Stimulated activated CD8-positive, alpha-beta memory T cell treated with anti-CD3 and anti-CD28 coated beads, Interleukin-7, amount 100 ng/mL, for 1 hour (primary cell): ENCODE measurements at places on chromosomes 7 and 10.

DNA sequence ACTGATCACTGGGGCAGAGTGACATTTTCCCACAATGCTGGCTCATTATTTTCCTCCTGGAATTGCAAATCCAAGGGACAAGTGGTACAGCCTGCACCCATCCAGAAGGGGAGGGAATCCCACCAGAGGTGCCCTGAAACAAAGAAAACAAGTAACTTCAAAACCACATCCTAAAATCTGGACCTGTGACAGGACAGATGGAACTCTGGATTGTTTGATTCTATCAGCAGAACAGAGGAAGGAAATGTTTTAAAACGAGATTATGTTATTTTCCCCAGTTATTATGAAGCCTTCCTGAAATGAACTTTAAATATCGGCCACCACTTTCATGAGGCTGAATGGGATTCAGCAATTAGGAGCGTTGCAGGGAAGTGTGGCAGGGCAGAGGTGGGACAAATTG, 62.2 kb upstream of the ECHDC3 start:
- no peak for DNase-seq

DNA sequence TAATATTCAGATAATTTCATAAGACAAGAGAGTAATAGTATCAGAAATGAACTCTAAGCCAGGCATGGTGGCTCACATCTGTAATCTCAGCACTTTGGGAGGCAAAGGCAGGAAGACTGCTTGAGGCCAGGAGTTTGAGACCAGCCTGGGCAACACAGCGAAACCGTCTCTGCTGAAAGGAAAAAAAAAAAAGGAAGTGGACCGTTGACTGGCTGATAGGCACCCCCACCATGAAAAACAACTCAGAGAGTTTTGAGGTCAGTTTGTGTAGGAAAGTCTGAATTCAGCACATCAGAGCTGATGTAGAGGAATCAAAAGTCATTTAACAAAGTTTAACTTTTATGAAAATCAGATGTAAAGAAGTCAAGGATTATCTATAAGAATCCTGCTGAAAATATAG, 63.2 kb upstream of the AMPH start:
- DNase-seq, result no peak

DNA sequence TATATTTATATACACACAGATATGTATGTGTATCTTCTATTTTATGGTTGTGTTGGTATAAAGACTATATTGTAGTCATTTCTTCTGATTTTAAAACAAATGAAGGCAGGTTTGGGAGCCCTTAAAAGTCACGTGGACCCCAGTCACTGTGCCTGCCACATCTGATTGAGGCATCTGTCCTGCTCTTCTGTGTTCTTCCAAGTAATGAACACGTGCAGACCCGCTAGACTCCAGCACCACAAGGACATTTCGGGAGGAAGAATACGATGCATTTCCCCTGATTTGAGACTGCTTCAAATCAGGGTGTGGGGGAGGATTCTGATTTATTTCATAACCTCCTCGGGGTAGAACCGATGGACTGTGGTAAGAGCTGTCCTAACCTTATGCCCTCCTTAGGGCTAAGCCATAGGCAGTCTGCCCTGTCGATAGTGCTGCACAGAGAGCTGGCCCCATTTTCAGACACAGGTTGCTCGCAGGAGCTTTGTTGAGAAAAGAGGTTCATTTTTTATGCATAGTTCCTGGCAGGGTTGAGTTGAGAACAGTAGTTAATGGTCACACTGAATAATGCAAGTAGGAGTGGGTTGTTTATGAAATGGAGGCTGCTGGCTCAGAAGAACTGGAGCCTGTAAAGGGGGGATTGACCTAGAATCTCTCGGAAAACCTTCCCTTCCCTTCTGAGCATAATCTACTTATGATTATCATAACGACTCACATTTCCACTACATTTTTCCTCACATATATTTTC, 55.0 kb upstream of the C10orf120 start:
- DNase-seq, result no peak

GRCh38 chr10:121591186-121591585, 7.1 kb downstream of the FGFR2 start:
- DNase-seq, result no peak

DNA sequence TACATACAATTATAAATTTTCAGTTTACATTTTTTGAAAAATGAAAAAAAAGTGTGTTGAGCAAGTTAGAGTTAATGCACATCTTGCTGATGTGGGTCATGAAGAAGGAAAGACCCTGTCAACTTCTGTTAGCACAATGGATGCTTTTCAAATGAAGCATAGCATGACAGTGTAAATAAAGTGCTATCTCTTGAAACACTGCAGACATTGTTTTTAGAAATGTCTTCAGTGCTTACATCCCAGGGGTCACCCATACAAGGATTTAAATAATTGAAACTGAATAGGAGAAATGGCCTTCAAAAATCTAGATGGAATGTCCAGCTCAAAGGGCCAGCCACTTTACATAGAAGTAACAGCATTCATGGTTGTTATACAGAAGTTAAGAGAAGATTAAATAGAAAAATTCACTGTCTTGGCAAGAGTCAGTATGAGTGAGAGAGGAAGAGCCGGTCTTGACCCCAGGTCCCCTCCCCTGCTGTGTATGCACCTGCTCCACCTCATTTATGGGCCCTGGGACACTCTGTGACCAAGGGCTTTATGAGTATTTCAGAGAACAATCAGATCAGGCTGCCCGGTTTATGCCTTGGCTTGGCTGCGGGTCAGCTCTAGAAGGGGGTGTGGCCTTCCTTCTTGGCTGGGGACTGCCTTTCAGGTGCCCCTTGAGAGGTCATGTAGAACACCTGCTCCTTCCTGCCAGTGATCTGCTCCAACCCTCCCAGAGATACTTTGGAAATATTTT, 237.7 kb upstream of the TMEM72 start:
- DNase-seq, result no peak

DNA sequence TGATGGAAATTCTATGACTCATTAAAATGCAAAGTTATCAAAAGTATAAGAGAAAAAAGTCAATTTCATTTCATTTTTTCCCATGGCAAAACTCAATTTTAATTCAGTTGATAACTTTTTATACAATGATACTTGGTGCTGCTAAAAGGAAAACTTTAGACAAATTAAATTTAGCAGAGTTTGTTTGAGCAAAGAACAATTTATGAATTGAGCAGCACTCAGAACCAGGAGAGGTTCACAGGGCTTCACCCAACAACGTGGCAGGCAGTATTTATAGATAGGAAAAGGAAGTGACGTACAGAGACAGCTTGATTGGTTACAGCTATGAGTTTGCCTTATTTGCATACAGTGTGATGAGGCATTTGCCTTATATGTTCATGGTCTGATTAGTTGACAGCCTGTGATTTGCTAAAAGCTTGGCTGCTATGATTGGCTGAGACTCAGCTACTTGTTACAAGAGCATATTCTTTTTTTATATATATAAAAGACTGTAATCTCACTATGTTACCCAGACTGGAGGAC, 157.2 kb upstream of the CELF2 start:
- no peak for DNase-seq

DNA sequence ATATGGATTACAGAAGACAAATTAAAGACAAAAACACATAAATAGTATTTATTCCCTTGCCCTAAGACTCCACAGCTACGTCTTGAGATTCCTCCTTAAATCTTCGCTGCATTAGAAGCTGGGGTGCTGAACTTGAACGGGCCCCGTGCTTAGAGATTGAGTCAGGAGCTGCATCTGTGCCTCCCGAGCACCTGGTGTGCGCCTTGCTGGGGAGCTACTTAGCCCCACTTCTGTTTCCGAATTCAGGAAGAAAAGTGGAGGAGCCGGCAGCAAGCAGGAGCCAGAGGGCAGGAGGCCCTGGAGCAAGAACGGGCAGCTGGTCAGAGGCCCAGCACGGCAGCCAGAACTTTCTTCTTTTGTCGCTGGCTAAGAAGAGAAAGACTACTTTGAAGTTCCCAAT, 30.4 kb upstream of the RNF32 start:
- DNase-seq, result no peak

DNA sequence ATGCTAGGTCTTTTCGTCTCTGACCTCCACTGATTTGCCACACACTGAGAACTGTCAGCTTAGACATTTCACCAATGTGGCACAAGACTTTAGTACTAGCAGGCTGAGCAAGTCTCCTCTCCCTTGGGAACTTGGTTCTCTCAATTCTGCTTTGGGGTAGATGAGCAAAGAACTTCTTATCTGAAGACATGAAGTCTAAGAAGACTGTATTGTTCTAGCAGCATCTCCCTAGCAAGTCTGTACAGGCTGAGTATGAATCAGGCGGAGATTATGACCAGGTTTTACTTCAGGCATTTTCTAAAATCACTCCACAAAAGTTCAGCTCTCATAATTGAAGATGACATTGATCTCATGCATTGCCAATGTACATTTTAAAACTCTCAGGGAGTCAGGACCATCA, 23.8 kb upstream of the STN1 start:
- no peak for DNase-seq

DNA sequence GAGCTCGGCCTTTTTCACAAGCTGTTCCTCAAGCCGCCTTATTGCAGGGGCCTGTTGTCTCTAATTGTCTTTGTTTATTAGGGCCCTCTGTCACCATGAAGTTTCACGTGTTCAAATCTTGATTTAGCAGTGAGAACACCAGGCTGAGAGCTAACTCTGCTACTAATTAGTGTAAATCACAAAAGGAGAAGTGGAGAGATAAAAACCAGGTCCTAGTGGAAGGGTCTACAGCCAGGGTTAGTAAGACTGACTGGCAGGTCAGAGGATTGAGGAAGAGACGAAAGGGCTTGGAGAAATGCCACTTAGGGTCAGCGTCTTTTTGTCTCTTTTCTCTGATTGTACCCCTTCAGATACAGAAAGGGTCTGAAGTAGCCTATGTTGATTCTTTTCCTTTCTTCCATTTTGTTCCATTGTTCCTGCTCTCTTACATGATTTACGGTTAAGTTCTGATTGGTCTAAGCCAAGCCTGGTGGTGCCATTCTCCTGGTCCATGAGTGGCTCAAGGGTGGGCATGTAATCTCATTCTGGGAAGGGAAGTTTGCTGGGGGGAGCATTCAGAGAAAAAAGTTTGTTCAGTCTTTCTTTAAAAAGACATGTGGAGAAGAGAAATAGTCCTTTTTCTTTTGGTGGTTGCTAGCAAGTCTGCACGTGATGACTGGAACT, 21.3 kb downstream of the SSMEM1 start:
- DNase-seq, result no peak

DNA sequence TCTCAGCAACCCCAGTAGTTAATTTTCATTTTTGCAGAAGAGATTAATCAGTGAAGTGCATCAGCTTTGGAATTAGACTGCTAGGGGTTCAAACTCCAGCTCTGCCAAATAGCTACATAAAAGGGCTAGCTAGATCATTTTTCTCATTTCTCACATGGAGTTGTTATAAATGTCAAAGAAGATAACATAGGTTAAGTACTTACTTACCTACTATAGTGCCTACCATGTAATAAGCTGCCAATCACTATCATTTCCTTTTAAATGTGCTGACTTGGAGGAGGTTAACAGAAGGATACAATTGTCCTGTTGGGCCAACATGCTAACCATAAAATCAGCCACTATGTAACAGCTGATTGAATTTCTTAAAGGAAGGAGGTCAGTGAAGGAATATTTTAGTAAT, 40.7 kb downstream of the KDM7A start:
- no peak for DNase-seq

- no peak for DNase-seq
Measured at GRCh38 chr7:32147546-32148268, 77.5 kb upstream of the PDE1C start.

GRCh38 chr10:103441611-103442010, 10.6 kb downstream of the CALHM2 start:
- no peak for DNase-seq

DNA sequence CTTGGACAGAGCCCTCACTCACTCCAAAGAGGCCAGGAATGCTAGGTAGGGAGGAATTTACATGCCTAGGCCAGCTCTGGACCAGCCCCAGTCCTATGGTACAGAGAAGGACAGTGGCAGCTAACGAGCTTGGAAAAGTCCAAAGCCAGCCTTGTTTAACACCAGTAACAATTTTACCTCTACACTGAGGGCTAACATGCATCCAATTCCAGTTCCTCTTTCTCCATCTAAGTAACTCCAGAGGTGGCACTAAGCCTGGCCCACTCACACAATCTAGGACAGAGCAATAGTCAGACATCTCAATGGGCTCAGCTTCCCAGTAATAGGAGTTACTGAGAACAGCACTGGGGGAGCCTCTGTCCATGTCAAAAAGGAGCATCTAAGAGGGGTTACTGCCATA, 5.7 kb upstream of the LCOR start:
- no peak for DNase-seq

DNA sequence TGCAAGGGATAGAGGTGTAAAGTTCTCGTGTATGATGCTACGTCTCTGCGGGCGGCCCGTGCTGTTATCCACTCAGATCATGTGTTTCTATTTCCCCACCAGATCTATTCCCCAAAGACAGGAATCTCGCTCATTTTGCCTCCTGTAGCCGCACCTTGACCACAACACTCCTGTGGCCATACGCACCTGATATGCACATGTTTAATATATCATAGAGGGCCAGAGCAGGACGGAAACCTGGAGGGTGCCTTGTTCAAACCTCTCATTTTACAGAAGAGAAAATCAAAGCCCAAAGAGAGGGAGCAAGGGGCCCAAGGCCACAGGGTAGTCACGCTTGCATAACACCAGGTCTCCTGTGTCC, 37.6 kb downstream of the STRA8 start:
- DNase-seq, result no peak

DNA sequence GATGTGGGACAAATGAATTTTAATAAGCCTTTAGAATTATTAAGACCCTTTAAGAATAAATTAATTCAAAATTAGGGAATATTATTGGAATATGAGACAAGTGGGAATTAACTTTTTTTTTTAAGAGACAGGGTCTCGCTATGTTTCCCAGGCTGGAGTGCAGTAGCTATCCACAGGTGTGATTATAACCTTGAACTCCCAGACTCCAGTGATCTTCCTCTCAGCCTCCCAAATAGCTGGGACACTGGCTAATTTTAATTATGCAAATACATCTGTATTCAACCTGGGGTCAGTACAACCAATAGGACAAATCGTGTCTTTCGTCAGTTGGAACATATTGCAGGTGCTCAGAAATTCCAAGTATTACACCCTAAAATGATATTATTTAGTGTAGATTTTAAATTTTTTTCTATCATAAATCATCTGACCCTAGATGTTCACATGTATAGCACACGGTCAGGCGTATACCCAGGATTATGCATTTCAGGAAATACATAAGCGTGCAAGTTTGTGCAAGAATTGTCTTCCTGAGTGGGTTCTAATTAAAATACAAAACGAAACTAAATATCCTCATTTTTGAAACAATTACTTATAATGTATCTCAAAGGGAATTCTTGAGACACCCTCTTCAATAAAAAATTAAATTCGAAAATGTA, 1.2 kb downstream of the NT5C3A start:
- DNase-seq, result no peak

DNA sequence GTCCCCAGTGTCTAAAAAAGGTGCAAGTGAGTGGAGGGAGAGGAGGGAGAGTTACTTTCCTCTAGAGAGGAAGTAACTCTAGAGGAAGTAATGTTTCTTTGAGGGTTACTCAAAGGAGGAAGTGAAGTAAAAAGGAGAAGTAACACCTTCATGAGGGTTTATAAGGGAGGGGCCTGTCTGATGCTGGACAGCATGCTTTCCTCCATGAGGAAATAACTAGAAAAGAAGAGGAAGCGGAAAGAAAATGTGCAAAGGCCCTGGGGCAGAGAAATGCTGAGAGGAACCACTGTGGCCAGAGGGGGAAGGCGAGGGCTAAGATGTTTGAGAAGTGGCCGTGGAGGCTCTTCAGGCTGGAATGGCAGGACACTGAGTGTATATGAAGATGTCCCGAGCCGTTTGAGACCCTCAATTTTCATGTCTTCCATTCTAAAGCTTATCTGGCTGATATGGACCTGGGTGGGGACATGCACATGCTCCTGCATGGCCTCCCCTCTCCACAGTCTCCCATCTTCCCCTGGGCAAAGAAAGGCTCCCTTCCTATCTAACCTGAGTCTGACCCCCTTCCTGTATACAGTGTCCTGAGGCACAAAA, 3.4 kb upstream of the SLC18A2 start:
- DNase-seq, result no peak
